ENCODE measurements at places on chromosomes 2 and 18.
A peak's percentile ranks its signal among the peaks of the same experiment; 100 is the strongest.

DNA sequence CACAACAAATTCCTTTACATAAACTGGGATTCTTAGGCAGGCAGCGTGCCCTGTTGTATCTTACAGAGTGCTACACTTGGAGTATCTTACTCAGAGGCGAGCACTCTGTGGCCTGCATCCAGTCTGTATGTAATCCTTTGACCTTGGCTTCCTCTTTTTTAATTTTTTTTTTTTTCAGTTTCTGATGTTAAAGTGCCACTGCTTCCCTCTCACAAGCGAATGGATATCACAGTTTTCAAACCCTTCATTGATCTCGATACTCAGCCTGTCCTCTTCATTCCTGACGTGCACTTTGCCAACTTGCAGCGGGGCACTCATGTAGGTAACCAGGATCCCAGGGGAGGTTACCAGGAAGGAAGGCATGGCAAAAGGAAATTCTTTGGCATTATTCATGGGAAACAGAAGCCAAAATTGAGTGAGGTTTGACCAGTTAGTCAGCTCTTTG is 40.4 kb downstream of the GRHL1 start:
- no peak for DNase-seq

DNA sequence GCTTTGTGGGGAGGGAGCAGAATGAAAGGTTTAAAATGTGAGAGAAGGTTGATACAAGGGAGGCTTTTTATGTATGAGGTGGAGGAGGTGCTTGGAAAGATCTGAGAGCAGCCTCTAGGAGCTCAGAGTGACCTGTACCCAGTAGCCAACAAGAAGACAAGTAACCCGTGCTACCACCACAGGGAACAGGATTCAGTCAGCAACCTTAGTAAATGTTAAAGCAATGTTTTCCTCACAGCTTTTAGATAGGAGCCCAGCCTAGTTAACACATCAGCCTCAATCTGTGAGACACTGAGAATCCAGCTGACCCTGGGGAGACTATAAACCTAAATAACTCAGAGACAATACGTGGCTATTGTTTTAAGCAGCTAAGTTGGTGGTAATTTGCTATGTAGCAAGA is 194.9 kb upstream of the NT5C1B start:
- DNase-seq: no peak

DNA sequence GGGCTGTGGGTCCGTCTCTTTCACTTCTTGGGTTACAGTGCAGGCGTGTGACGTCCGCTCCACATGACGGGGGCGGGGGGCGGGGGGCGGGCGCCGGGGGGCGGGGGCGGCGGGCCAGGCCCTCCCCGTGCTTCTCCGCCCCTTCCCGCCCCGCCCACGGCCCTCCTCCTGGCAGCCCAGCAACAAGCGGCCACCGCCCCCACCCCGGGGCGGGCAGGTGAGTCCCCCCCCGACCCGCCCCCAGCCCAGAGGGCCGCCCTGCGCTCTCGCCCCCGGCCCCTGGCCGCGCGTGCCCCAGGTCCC is 3.6 kb downstream of the ZNF516 start:
- DNase-seq: peak; percentile 18

DNA sequence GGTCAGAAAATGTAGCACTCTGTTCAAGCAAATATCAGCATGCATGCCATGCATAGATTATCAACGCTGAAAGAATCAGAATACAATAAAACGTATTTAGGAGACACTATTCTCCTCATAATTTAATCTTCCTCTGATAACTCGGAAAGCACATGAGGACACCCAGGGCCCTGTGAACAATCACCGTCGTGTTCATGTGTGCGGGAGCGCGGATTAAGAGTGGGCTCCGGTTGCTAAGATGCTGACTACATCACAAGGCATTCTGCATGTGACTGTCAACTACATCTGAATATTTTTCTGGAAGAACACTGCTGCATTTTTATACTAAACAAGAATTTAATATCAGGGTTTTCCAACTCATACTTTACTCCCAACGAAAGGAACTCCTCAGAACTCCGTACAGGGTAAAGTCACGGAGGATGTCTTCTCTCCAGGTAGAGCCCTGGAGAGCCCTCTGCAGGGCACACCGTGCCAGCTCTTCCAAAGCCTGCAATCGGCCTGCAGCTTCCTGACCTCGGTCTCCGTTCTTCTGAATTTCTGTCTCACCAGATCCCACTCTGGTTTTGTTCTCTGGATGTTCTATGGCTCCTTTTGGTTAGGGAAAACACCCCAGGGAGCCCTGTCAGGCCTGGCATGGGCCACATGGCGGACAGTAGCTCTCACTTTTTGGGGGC is 59.6 kb downstream of the ZNF516 start:
- DNase-seq: no peak

GRCh38 chr18:24814521-24814920 is 354.1 kb downstream of the HRH4 start:
- peak; percentile 14 for DNase-seq

DNA sequence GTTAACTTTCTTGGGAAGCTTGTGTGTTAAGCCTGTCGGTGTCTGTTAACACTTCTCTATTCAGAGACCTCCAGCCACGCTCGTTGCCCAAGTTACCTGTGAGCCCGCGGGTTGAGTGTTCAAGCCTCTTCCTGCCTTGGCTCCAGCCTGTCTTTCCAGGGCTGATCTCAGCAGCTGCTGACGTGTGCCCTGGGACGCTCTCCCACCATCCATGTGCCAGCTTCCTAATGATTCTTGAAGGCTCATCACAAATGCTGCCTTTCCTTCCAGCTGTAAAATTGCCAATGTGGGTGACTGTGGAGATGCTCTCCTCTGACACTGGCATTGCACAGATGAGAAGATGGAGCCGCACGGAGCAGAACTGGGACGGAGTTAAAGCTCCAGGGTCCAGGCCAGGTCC is 6.1 kb downstream of the RNF144A start:
- no peak for DNase-seq

GRCh38 chr18:45792506-45793263 is 32.8 kb upstream of the SIGLEC15 start:
- DNase-seq: no peak

DNA sequence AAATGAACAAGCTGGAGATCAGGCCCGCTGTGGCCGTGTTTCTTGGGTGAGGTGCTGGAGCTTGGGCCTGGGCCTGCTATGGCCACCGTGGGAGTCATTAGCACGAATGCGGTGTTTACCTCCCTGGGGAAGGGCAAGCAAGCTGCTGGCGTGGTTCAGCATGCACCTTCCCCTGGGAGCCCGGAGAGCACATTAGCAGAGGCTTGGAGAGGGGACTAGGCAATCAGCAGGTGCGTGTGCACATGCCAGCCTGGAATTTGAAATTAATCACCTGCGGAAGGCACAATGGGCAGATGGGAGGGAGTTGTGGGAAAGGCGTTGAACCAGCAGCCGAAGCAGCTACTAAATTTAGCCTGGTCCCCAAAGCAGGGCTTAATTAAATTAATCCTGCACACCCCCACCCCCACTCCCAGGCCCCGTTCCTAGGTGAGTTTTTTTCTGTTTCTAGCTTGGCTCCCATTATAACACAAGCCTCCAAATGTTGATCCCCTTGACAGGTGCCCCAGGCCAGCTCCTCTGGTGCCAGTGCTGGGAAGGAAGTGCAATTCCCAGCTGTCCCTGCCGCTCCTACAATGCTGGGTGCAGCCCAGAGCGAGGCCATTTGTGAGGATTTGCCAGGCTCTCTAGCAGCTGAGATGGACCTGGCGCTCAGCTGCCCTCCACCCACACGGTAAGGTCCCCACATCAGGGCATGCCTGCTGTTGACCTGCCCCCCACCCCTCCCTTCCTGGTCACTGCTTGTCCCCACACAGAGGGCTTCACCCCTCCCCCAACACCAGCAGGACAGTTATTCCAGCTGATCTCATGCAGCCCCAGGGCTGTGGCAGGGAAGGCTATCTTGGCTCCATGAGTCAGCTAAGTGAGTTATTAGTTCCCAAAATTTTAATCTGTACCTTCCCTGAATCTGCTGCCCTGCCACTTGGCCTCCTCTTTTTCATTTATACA is 115.0 kb downstream of the ZBTB7C start:
- no peak for DNase-seq

GRCh38 chr18:11279461-11279860 is 130.1 kb upstream of the PIEZO2 start:
- no peak for DNase-seq

GRCh38 chr18:36745219-36745975 is 83.4 kb downstream of the TPGS2 start:
- no peak for DNase-seq

DNA sequence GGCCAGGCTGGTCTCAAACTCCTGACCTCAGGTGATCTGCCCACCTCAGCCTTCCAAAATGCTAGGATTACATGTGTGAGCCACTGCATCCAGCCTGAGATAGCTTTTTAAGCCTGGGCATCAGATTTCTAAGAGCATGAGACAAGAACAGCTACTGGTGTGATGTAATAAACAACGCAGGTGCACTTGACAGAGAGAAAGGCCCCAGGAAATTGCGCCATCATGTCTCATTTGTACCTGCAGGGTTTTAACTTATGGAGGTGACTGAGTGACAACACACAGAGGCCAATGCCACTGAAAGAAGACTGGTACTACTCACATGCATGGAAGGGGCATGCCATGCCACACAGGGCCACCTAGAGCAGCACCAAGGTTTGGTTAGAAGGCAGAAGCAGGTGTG is 209.4 kb downstream of the SP3 start:
- no peak for DNase-seq

GRCh38 chr2:228048838-228049490 is 132.5 kb downstream of the SPHKAP start:
- DNase-seq: peak; percentile 27

DNA sequence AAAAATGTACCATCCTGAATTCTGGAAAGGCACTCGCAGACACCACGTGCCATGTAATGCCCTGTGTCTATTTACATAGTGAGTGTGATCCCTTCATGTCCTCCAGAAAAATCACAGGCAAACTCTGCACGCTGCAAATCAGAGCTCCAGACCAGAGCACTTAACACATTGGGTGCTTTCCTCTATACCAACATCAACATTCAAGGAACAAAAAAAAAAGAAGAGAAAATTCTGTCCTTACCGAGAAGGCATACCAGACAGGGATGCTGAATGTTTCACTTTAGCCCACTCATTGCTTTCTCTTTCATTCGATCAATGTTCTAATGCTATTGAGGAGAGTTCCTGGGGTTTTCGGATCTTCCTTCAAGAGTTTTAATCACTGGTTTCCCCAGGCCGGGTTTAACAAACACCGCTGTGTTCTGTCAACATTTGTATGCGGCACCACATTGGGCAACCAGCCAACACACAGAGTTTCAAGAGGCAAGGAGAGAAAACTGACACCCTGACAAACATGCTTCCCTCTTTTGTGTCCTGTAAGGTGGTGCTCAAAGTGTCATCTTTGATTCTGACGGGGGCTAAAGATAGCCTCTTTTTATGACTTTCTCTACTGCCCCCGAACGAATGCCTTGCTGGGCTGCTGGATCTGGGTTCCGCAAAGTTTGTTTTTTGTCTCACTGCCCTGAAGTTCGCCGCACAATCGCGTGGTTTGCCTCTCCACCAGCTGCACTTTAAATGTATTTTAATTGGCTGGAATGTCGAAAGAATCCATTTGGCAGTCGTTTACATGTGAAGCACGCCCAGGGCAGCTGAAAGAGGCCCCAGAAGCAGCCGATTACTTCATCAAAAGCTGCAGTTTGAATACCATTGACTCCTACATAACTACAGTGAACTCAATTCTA is 106.4 kb upstream of the NCKAP5 start:
- peak; percentile 82 for DNase-seq

GRCh38 chr2:55152475-55153412 is 79.3 kb downstream of the CLHC1 start:
- no peak for DNase-seq

GRCh38 chr2:162430323-162430722 is 86.4 kb downstream of the GCA start:
- DNase-seq: no peak

DNA sequence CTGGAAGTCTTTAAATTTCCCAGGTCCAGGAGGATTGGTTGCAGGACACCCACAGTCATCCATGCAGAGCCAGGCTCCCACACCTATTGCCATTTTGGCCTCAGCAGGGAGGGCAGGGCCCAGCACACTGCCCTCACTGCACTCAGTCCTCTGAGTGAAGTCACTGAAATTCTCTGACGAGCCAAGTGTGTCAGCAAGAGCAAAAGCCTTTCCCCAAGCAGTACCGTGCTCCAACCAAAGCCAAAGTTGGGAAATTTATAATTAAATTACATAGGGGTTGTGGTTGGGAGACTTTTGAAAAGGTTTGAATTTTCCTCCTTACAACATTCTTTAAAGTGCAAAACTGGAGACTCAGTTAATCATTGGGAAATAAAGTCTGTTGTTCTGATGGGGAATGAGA is 98.5 kb upstream of the CD226 start:
- no peak for DNase-seq

DNA sequence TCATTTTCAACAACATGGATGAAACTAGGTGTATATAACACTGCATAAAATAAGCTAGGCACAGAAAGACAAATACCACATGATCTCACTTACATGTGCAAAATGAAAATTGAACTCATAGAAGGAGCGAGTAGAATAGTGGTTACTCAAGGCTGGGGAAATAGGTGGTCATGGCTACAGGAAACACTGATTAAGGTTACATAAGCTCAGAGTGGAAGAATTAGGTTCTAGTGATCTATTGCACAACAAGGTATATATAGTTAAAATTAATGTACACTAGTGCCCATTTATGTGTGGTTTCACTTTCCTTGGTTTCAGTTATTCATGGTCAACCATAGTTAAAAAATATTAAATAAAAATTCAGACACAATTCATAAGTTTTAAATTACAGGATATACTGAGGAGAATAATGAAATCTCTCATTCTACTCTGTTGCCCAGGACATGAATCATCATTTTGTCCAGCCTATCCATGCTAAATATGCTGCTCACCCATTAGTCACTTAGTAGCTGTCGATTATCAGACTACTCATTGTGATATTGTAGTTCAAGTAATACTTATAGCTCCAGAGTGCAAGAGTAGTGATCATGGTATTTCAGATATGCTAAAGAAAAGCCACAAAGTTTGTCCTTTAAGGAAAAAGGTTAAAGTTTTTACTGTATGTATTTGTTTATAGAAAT is 1530.9 kb upstream of the LRRTM1 start:
- DNase-seq: no peak

DNA sequence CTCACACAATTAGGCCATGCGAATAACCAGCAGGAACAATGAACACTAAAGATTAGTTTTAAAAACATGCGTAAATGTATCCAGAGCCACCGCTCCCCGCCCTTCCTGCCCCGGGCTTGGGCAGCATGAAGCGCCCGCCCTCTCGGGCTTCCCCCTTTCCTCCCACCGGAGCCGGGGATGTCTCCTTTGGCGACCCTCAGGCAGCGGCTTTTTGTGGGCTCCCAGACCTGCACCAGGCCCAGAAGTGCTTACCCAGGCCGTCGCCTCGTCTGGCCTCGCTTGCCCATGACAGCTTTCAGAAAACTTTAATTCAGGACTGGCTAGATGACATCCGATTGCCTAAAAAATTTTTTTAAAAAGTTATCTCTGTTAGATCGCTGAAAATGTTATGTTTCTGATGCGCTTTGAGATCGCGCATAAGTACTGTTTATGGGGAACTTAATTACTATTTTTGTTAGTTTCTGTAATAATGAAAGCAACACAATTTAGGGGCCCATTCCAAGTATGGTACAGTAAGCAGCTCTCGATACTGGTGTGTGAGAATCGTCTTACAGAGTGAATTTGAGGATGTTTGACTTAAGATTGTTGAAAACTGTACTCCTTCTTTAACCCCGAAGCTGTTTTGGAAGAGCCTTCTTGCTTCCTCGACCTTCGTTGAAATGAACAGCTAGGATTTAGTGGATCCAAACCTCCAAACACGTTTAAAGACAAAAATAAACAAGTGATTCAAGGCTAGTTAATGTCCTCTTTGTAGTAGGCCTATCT is 1.1 kb downstream of the MAP3K20 start:
- peak; percentile 34 for DNase-seq

- DNase-seq: no peak
Measured at GRCh38 chr2:39516347-39517101, 79.4 kb upstream of the MAP4K3 start.

- DNase-seq: no peak
Measured at GRCh38 chr18:49167084-49167483, 216.3 kb upstream of the SMAD7 start.

Measured in midbrain (tissue), 1 donor.